ENCODE measurements at places on chromosomes 4 and X.

DNA sequence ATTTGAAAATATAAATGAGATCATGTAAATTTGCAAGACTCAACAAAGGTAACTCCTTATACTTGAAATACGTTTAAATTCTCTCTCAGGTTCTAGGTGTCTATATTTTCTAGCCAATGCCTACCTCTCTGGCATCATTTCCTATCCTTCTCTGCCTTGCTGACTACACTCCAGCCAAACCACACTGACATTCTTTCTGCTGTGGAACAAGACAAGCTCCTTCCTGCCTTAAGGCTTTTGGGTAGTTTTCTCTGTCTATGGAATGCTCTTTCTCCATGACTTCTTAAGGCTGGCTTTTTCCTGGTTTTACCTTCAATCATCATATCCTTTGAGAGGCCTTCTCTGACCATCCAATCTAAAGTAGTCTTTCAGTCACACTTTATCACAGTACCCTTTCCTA, 201.0 kb downstream of the SPRY1 start:
- DNase-seq = no peak

- no peak for DNase-seq
Measured at GRCh38 chrX:3567686-3568085, 145.8 kb downstream of the PRKX start.

DNA sequence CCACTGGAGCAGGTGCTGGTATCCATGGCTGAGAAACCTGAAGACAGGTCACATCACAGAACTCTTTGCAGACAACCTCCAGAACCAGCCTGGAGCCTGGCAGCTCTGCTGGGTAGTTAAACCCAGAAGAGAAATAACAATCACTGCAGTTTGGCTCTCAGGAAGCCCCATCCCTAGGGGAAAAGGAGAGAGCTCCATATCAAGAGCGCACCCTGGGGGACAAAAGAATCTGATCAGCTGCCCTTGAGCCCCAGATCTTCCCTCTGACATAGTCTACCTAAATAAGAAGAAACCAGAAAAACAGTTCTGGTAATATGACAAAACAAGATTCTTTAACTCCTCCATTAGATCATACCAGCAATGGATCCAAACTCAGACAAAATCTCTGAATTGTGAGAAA, 823.2 kb upstream of the FRG1 start:
- DNase-seq = no peak

- DNase-seq = no peak
Measured at GRCh38 chr4:85565761-85566480, 91.0 kb downstream of the ARHGAP24 start.

GRCh38 chr4:94583914-94584641, 132.3 kb downstream of the PDLIM5 start:
- DNase-seq = no peak

GRCh38 chrX:16828124-16828908, 41.8 kb downstream of the RBBP7 start:
- DNase-seq = peak; percentile 10

DNA sequence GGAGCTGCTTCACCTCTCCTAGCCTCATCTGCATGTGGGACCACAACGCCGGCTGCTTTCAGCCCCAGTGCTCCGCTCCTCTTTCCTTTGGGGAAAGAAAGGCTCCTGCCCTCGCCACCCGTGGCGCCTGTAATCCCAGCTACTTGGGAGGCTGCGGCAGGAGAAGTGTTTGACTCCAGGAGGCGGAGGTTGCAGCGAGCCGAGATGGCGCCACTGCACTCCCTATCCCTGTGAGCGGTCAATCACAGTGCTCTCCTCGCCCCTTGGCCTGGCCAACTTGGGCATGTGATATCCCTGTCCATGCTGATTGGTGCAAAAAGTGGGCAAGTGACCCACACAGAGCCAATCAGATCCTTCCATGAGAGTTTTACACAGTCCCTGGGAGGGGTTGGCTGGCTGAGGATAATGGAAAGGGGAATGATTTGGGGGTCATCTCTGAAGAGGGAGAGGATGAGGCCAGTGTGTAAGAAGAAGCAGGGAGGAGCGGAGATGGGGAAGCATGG, 56.2 kb downstream of the WFS1 start:
- DNase-seq = no peak

- DNase-seq = no peak
Measured at GRCh38 chrX:21660156-21660555, 2.0 kb upstream of the KLHL34 start.

DNA sequence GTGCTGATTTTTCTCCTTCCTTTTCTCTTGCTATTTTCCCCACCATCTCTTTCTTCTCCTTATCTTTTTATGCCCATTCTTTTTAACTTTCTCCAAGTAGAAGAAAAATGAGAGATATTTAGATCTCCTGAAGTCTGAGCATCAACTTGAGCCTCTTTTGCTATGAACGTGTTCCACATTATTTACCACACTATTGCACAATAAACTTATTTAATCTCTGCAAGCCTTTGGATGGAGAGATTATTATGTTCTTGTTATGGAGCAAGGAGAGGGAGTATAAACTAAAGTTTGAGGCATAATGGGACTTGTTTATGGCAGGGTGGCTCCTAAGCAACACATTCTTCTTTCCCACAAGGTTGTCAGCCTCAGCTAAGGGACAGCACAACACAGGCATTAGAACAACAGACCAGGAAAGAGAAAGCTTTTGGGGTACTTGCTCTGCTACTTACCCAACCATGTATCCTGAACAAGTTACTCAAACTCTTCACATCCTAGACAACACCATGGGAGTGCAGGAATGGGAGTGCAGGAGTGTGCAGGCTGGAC, 365.5 kb upstream of the BOD1L1 start:
- no peak for DNase-seq

DNA sequence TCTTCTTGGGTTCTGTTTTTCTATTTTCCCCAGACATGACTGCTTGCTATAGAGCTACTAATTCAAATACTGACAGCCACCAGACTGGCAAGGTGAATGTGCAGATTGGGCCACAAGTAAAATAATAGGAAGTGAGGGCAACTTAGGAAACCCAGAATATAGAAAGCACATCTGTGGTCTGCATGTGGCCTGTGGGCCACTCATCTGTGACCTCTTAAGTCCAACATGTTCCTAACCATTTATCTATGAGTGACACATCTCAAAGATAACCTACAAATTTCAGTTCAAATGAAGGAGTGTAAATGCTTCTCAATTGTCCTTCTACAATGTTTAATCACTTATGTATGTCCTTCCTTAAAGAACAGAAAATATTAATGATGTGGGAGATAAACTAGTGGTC, 128.9 kb downstream of the REELD1 start:
- DNase-seq = no peak

- no peak for DNase-seq
Measured at GRCh38 chr4:6701371-6701770, 7.7 kb downstream of the S100P start.

DNA sequence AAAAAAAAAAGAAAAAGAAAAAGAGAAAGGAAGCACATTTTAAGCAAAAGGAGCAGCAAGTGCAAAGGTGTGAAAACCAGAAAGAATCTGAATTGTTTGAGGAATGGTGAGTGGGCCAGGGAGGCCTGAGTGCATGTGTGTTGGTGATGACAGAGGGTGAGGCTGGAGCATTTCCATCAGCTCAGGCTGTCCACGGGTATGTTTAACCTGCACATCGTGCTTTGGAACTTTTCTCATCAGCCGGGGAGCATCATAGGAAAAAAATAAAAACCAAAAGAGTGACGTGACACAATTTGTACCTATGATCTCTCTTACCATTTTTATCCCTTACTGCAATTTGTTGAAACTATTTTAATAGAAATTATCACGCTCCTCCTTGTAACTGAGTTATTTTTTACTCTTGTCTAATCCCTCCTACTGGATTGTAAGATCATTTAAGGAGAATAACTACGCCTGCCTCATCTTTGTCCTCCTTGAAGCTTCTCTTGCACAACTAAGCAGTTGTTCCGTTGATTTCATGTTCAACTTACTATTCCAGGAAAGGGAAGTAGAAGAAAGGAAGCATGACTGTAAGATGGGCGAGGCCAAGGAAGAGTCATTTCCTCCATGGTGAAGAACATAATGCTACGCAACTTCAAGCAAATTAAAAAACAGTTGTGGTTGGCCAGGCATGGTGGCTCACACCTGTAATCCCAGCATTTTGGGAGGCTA, 7.0 kb downstream of the PALLD start:
- DNase-seq = peak; percentile 99

DNA sequence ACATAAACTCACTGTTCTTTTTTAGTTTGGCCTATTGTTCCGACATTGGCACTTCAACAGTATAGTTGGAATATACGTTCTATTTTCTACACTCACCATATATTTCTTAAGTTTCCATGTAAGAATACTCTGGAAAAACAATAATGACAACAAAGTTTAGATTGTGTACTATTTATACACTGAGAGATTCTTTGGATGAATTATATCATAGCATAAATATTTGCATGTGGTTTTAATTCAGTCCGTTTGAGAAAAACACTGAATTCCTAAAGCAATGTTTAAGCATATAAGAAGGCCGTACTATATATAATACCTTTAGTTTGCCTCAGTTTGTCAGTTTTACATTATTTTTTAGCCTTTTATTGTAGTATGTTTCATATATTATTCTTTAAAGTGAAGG, 82.4 kb downstream of the RAP1GDS1 start:
- no peak for DNase-seq

DNA sequence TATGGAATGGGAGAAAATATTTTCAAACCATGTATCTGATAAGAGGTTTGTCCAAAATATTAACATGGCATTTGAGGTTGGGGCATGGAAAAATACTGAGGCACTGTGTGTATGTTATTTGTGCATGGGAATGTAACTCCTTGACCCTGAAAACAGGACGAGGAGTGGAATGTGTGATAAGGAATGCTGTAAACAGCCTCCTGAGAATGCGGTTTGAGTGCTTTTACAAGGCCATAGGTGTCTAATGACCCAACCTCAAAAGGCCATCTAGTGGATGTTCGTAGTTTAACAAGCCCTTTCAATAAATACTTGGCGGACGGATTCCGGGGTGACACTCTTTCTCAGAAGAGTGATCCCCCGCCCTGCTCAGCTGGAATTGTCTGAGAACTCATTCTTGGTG, 162.9 kb upstream of the USP9X start:
- peak; percentile 2 for DNase-seq

DNA sequence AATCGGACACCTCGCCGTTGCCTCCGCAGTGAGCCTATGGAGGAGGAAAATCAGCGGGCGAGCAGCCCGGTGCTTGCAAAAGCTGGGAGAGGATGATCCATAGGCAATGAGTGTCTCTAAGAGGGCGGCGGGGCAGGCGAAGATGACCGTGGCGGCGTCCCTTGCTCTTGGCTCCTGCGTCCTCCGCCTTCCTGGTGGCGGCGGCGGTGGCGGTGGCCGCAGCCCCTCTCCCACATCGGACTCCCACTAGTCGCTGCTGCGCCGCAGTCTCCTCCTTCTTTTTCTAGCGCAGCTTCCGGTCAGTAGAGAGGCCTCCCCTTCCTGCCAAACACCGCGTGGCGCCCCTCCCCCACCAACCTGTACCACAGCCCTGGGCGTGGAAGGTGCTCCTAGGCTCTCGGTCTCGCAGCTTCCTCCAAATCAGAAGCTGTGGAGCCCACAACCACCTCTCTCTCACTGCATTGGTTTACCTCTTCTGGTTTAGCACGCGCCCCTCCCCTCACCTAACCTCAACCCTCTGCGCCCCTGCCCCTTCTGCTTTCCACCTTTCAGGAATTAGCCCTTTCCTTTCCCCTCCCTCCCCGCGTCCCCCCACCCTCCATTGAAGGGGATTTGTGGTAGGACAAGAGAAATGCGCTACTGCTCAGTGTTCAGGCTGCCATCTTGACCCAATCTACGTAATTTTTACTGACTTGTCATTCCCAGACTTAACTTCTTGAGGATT, at the start of gene SPIN3:
SPIN3 (minus strand) TSS at position 271 of the 724 bp plus-strand sequence. CDS start 594 bp downstream, outside the sequence.
- peak; percentile 32 for DNase-seq

GRCh38 chrX:152343306-152343705, 107.8 kb downstream of the GABRA3 start:
- no peak for DNase-seq

- DNase-seq = no peak
Measured at GRCh38 chr4:858041-858481, 32.1 kb upstream of the CPLX1 start.

DNA sequence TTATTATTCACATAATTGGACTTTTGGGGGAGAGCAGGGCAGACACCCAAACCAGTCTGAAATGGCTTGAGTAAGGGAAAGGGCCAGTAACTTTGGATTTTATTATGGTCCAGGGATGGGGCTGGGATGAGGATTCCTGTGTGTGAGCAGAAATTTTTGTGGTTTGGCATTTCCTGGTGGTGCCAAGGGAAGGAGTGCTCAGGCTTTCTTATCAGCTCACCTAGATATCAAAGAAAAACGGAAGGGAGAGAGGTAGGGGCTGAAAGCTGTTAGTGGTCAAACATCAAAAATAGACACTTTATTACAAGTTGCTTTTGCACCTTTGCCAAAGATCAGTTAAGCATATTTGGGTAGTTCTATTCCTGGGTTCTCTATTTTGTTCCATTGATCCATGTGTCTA, 128.5 kb upstream of the DIPK2B start:
- no peak for DNase-seq

- no peak for DNase-seq
Measured at GRCh38 chr4:12707381-12708175, 776.6 kb downstream of the RAB28 start.

GRCh38 chr4:110614173-110614963, 8.5 kb downstream of the PITX2 start:
- no peak for DNase-seq

DNA sequence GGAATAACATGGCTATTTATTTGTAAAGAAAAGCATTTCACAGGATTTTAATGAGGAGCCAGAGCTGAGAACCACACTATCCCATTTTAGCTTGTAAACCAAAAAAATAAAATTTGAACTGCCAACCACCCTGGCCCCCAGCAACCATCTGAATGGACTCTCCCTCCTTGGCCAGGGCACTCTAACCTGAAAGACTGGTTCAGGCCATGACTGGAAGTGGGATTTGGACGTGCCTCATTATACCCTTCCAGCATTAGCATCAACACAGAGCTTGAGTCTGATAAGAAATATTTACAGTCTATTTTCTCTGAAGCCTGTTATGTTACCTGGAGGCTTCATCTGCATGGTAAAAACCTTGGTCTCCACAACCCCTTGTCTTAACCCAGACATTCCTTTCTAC, 30.0 kb downstream of the METAP1 start:
- DNase-seq = no peak

DNA sequence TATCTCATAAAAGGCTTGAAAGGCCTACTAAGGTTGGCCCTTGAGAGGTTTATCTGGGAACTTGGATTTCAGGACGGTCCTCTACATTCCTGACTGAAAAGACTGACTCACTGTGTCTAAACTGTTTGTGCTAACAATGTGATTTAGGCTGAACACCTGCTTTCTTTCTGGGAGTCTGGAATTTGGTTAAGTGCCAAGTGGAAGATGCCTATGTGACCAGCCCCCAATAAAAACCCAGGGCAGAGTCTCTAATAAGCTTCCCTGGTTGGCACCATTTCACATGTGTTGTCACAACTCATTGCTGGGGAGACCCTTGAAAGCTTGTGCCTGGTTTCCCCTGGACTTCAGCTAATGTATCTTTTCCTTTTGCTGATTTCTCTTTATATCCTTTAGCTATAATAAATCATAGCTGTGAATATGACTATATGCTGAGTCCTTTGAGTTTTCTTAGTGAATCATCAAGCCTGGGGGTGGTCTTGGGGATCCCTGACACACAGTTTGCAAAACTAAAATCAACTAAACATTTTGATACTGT, 55.1 kb downstream of the GPR82 start:
- no peak for DNase-seq
